Panc1 (cell line): ENCODE measurements at places on chromosomes 3 and 15. TPM values are rescaled to one million over a fixed set of nuclear protein-coding genes. Genes with fewer than 3 reads are reported as not detected.

- no peak for DNase-seq
These were observed 141.4 kb downstream of the TGFBR2 start for GRCh38 chr3:30747771-30748281.

DNA sequence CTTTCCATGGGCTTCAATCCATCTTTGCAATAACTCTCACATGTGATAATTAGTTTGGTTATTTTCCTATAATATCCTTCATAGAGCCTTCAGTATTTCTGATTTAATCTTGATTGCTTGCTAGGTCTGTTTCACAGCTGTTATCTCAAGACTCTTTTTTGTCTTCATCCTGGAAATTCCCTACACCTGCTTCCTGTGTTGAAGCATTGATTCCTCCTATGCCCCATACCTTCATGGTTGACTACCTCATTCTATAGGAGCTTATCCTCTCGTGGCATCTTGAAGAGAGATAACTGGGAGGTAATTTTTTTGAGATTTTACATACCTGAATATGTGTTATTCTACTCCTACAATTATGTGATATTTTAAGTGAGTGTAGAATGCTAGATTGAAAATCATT is 26.7 kb downstream of the PIK3CA start:
- no peak for DNase-seq

- no peak for DNase-seq
These were observed 102.9 kb downstream of the ADCY5 start for GRCh38 chr3:123346021-123346420.

GRCh38 chr3:141289228-141289772 is 57.7 kb downstream of the PXYLP1 start:
- DNase-seq = no peak

- no peak for DNase-seq
These were observed 388.7 kb upstream of the SGO1 start for GRCh38 chr3:20574746-20575145.

GRCh38 chr15:74307827-74308811 is 59.3 kb downstream of the CYP11A1 start:
- no peak for DNase-seq

DNA sequence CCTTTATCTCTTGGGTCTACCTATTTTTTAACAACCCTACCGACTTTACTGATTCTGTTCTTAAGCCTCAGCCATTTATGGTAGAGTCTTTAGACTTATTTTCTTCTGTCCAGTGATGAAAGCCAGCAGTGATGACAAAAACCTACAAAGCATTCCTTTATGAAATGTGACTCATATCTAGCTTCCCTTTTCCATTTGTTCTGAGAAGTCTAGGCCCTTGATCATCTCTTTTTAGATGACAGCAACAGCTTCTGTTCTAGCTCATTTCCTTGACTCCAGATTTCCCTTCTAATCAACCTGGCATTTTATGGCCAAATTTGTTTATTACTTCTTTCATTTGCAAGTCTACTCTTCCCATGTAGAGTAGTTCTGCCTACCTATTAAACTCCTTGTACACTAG is 36.1 kb downstream of the CFAP44 start:
- DNase-seq = no peak

DNA sequence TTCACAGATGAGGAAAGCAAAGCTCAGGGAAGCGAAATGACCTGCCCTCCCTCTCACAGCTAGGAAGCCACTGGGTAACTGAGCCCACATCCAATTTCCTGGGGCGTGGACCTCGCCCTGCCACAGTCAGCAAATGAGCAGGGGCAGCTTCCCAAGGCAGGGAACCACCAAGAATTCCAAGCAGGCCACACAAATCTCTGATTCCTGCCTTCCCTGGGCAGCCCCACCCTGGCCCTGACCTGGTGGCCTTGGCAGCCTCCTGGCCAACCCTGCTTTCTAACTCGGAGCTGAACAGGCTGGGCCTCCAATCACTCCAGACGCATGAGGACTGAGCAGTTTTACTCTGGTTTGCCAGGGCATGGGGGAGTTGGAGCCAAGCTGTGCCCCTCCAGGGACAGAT is 203.7 kb upstream of the TLE3 start:
- DNase-seq = no peak

DNA sequence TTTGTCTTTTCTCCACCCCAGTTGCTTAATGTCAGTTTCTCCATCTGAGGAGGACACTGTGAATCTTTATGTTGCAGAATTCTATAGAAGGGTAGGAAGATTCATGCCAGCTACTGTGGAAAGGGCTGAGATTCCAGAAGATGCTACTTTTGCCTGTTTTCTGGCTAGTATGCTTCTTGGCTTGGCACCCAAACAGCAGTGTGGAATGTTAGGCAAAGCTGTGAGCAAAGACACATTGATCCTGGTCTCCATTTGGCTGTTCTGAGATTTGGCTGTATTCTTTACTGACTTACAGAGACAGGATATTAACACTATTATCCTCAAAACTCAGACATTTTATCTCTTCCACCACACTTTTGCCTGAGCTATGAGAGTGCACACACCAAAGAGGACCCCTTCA is 39.3 kb downstream of the PDHB start:
- no peak for DNase-seq

GRCh38 chr3:124920718-124921117 is 13.8 kb downstream of the MUC13 start:
- DNase-seq = no peak

DNA sequence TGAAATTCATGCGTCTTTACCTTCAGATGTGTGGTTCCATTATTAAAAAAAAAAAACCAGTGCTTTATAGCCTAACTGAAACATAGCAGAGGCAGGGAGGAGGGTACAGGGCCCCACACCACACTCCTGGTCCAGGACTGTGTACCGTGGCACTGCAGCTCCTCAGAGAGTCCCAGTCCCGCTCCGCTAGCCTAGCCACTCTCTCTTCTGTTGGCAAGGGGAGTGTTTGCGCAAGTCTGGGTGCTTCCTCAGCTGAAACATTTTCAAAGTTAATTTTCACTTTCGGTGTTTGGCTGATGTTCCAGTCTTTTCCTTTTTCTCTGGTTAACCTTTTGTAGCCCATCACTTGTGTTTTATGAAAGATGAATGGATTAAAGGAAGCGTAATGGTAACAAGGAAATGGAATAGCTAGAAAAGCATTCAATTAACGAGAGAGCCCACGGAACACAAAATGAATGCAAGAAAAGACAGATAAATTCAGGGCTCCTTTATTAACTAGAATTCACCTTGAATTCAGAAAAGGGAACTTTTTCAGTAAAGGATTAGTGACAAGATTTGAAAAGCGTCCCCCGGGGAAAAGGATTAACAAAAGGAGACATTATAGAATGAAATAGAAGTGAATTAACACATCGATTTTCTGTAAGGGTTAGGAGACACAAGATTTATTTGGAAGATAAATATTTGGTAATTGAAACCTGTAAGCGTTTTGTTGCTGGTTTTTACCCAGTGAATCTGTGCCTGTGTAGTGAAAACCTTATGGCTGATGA is 177.0 kb downstream of the CACNA2D3 start:
- no peak for DNase-seq

DNA sequence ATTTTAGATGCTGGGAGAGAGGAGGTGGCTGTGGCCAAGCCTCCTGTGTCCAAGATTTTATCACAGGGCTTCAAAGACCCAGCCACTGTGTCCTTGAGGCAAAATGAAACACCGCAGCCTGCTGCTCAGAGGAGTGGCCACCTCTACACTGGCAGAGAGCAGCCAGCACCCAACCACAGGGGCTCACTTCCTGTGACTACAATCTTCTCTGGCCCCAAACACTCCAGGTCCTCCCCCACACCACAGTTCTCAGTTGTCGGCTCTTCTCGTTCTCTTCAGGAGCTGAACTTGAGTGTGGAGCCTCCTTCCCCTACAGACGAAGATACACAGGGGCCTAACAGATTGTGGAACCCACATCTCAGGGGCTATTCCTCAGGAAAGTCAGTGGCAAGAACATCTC is 45.6 kb downstream of the CDAN1 start:
- no peak for DNase-seq

DNA sequence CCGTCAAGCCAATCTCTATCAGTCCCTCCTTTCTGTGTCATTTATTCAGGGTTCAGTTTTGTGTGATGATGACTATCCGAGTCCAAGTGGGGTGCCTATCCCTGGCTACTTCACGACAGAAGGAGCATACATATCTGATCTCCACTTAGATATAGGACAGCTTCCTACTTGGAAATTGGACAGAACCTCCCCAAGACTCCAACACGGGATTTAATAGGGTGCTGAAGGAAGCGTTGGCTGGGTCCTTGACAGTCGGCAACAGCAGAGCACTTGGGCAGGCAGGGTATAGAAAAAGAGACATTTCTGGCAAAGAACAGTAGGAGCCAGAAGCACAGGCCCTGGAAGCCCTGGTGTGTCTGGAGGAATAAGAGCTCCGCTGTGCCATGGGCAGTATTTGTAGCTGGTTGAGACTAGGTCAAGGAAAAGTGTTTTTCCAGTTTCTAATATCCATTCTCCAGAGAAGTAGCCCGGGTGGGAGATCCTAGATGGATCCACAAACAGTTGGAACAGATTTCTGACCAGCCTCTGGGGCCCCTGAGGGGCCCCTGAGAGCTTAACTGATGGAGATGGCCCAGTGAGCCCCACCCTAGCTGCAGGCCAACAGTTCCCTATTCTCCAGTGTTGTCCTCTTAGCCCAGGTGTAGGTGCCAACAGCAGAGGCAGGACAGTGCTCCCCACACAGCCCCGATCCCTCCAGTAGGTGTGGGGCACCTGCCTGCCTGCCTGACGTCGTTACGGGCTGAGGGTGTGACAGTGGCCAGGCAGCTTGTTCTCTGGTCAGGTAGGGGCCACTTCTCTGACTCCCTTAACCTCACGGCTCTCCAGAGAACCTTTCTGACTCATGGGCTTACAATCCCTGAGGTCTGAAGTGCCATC is 130.8 kb downstream of the CHCHD6 start:
- DNase-seq = no peak

- no peak for DNase-seq
These were observed 59.6 kb upstream of the GOLIM4 start for GRCh38 chr3:168155303-168155702.

DNA sequence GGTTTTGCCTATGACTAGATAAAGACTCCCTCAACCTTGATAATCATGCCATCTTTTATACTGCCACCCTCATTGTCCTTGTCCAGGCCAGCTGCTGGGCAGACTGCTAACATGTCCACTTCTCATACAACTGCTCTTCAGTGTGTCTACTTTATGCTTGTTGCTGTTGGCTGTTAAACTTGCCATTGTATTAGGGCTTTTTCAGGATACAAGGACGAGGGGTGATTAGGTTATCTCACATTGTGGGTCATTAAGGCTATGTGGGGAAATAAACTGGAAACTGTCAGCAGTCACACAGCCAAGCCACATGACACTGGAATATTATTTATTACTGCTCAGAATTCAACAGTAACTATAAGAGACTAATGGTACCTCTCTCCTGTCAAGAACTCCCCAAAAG is 36.1 kb downstream of the STARD9 start:
- DNase-seq = no peak

DNA sequence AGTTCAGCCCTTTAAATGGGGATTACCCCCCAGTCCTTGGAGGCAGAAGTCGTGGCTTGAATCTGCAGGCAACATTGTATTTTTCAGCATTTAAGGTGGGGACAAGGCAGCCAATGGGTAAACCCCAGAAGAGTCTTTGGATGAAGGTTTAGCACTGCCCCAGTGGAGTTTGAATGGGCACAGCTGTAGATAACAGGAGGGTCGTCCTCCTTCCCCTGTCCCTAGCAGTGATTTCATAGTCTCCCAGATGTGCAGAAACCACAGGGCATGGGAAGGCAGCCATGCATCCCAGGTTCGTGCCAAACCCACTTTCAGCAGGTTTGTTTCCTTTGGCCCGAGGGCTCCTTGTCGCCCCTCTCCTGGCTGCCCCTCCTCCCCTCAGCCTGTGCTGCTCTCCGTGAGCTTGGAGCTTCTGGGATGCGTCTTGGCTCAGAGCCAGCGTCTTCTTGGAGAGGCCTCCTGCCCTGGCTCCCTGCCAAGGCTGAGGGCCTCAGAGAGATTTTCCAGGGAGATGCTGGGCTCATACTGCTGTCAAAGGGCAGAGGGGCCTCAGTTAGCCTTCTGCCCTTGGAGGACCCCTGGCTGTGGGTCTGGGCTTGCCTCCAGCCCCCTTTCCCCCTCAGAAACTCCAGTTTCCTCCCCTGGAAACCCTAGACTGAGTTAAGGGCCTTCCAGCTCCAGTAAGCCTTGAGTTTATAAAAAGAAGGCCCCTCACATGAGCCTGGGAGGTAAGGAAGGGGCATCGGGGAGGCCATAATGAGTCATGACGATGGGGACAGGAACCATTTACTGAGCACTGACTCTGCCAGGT is 48.9 kb upstream of the POLG start:
- no peak for DNase-seq

GRCh38 chr3:142999881-143000280 is 1.5 kb upstream of the U2SURP start:
- no peak for DNase-seq

- DNase-seq = no peak
These were observed 173.6 kb downstream of the UBE2E2 start for GRCh38 chr3:23376516-23377248.

GRCh38 chr3:176359211-176359610 is 838.1 kb downstream of the TBL1XR1 start:
- DNase-seq = no peak

- no peak for DNase-seq
These were observed 48.9 kb downstream of the TGFBR2 start for GRCh38 chr3:30655187-30655812.

DNA sequence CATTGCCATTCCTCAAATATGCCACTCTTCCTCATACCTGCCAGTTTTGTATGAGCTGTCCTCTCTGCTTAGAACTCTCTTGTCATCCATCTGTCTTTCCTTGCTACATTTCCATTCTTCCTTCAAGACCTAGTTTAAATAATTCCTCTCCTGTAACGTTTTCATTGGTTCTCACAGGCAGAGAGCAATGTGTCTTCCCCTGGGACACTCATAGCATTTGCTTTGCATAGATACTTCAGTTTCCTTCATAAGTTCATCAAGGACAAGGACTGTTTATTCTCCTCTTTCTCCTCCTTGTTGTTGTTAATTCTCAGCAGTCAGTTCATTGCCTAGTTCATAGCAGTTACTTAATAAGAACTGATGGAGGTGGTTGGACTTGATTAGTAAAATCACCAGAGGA is 10.5 kb downstream of the NR2C2 start:
- DNase-seq = no peak

NLGN1 gene
- total RNA-seq = 0.85 TPM

TRPC1 gene
- 29.6 TPM for total RNA-seq

CCR9 gene
- not detected for total RNA-seq

SKOR1 gene
- 0.21 TPM for total RNA-seq

PEAK1 gene
- 58.7 TPM for total RNA-seq

LRRC34 gene
- total RNA-seq = 1.2 TPM

CPLX3 gene
- total RNA-seq = not detected

GLT8D1 gene
- total RNA-seq = 51.3 TPM

CCR3 gene
- total RNA-seq = not detected
